Stimulated activated CD8-positive, alpha-beta memory T cell treated with anti-CD3 and anti-CD28 coated beads, Interleukin-2, amount 100 ng/mL, for 1 hour (primary cell): ENCODE measurements at places on chromosomes 1 and 21.

- DNase-seq = no peak
These were observed 21.8 kb downstream of the RXRG start for GRCh38 chr1:165423136-165423535.

DNA sequence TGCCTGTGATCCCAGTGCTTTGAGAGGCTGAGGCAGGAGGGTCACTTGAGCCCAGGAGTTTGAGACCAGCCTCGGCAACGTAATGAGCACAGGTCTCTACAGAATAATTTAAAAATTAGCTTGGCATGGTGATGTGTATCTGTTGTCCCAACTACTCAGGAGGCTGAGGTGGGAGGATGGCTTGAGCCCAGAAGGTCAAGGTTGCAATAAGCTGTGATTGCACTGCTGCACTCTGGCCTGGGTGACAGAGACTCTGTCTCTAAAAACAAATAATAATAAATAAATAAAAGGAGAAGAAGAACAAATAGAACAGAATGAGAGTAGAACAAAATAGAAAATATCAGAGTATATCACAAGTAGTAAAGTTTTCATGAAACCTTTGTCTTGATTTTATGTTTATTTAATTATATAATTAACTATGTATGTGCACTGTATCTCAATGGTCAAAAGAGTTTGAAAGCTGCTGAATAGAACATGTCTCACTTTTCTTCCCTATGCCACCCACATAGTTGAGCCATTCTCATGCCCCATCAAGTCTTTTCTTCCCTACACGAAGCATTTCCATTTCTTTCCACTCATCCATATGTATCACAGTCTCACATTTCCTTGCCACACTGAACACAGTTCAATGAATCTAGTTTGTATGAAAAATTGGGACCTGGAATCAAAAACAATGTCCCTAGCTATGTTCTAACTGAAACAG, 22.9 kb upstream of the APOBEC4 start:
- no peak for DNase-seq

DNA sequence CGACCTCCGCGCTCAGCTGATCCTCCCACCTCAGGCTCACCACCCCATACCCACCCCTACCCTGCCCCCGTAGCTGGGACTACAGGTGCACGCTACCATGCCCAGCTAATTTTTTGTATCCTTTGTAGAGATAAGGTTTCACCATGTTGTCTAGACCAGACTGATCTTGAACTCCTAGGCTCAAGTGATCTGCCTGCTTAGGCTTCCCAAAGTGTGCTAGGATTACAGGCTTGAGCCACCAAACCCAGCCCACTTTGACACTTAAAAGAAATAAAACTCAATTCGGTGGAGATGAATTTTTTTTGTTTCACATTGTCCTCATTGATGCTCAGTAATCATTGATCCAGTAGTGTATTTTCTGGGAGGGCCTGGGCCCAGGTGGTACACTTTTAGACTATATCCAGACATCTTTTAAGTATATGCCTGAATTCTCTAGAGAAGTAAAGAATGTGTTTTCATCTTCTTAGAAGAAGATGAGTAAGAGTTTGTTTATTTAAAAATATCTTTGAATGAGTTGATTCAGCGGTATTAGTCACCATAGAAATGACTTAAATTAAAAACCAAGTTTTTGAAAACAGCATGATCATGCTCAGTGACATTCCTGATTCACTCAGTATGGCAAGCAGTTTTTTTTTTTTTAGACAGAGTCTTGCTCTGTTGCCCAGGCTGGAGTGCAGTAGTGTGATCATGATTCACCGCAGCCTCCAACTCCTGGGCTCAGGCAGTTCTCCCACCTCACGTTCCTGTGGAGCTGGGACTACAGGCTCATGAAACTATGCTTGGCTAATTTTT, 57.8 kb downstream of the EPB41 start:
- no peak for DNase-seq

DNA sequence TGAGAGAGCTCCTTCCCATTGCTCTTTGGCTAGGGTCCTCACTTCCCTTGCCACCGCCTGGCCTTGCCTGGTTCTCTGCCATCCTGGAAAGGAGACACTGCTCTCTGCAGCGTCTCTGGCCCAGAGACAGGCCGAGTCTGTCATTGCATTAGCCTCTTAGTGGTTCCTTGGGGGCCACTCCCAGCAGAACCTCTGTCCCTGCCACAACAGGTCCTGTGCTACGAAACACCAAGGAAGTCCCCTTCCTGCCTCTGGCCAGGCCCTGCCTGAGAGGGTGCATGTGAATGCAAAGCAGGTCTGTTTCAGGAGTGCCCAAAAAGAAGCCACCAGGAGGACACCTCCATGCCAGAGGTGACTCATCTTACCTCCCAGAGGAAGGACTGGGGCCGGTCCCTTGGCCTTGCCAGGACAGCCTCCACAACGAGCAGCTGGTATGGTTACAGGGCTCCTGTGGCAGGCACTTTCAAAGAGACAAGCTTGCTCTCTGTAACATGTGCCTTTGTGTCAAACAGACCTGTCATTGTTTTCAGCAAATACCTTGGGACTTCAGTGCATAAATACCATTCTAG, 59.6 kb downstream of the VPS26C start:
- DNase-seq = no peak

GRCh38 chr1:159853417-159854115, 8.9 kb downstream of the VSIG8 start:
- no peak for DNase-seq

GRCh38 chr1:89865498-89866382, 44.9 kb downstream of the LRRC8D start:
- no peak for DNase-seq

- DNase-seq = no peak
These were observed 281.1 kb downstream of the PTPRU start for GRCh38 chr1:29517251-29518086.

- DNase-seq = no peak
These were observed 42.4 kb upstream of the FMO2 start for GRCh38 chr1:171142416-171143385.

DNA sequence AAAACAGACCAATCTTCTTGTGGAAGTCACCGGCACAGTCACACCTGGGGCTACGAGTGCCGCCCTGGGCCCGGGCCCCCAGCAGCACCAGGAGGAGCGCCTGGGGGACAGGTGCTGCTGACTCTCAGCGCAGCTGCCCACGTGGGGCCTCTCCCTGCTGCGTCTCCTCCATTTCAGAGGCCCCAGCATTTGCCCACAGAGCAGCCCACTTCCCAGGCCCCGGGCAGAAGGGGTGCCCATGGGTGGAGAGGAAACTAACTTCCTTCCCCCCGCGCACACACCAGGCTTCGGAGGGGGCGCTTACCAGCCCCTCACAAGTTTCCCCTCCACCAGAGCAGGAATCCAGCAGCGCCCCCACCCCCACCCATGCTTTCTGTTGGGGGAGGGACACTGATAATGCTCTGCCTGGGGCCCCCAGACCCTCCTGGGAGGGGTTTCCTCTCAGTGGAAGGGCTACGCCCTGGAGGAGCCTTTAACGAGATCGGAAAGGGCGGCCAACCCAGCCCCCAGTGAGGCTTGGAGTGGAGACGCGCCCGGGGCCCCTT, 440 bp downstream of the TNFRSF25 start:
- no peak for DNase-seq

DNA sequence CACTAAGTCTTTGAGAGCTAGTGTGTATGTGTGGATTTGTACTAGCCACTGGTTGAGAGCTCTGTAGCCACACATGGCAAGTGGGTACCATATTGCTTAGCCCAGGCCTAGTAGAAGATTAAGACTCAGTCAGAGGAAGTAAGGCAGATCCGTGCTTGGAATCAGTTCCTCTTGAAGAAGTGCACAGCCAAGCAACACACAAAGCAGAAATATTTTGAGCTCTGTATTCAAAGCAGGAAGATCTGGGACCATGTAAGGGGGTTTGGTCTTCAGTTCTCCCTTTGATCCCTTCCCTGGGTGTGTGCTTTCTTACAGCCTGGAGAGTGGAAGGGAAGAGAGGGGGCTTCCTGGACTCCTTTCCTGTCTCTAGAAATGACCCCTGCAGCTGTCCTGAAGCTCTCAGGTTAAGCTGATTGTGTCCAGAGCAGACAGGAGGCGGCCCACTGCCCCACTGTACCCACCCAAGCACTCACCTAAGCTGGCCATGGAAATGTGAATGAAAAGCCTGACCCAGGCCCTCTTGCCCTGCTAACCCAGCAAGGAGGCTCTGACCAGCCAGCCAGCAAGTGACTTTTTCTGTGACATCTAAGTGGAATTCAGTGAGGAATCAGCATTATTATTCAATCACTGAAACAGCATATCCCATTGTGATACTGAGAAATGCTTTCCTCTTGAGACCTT, 3.6 kb downstream of the ETS2 start:
- DNase-seq = no peak

DNA sequence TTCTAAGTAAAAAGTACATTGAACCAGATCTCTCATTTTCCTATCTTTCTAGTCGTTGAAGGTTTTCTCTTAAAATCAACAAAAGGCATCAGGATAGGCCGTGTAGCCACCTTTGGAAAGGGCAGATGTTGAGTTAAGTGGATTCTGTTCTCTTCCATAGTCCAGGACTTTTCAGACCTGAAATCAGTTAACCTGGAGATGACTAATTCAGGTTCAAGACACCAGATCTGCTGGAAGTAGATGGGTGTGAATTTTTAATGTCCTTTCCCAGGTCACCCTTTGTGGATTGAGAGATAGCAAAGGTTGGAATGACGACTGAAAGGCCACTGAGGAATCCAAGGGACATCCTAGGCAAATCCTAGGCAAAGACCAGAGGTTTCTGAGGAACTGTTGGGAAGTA, 172.8 kb downstream of the DHRS3 start:
- no peak for DNase-seq

- DNase-seq = no peak
These were observed 100.8 kb downstream of the PBX1 start for GRCh38 chr1:164659621-164660411.

DNA sequence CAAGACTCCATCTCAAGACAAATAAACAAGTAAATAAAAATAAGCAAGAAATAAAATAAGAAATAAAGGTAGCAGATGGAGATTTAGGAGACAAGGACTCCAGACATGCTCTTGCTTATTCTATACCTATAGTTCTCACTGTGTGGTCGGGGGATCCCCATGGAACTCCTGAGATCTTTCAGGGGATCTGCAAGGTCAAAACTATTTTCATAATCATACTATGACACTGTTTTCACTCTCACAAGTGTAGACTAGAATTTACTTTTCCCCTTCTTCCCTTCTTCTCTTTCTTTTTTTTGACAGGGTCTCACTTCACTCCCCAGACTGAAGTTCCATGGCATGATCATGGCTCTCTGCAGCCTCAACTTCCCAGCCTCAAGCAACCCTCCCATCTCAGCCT, 29.8 kb upstream of the NLRP3 start:
- no peak for DNase-seq

GRCh38 chr1:70038025-70038424, 167.4 kb downstream of the LRRC40 start:
- no peak for DNase-seq

DNA sequence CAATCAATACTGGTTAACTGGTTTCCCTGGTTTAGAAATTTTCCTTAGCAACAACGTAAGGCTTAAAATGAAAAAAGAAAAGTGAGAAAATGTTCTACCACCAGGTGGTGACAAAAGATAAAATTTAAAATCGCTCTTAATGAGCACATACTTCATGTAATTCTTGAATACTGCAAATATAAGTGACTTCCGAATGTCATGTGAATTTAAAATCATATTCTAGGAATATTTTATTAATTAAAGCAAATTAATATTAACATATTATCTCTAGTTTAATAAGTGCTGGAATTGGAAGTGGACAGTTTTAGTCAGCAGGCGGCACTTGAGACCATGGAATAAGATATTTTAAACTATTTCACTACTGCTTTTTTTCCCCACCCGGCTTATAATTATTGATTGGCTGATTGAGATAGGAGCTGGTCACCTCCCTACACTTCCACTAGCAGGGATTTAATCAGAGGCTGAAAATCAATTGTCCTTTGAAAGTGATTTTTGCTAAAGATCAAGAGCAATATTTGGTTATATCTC, 5.0 kb upstream of the ADAMTS1 start:
- no peak for DNase-seq

- DNase-seq = no peak
These were observed 18.1 kb upstream of the ZBTB8A start for GRCh38 chr1:32521165-32521564.

- no peak for DNase-seq
These were observed 7.9 kb downstream of the ATP5IF1 start for GRCh38 chr1:28243685-28244311.

DNA sequence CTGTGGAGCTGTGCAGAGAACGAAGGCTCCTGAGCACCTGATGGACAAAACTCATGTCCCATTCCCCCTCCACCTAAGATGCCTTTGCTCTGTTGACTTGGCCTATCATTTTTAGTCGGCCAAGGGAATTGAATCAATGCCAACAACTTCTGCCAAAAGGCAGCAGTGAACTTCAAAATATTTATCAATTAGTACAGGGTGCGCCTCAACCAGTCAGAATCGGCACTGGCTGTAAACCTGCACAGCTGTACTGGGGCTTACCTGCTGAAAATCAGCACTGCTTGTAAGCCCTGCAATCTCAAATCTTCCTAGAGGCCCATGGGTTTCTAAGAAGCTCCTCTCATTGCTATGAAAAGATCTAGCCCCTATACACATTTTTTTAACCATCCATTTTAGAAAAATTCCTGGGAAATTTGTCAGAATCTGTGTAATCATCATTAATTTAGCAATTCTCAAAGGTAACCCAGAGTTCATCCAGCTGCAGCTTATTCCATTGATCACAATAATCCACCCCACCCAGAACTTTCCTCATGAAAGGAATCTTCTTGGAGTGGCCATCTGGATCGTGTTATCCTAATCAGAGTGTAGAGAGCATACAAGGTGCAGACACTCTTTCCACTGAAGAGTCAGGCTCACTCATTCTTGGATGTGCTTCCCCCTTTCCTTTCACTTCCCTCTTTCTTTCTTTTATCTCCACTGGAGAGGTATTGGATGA, 40.2 kb downstream of the ADAMTS1 start:
- DNase-seq = no peak

GRCh38 chr1:33009561-33009960, 27.1 kb downstream of the AK2 start:
- DNase-seq = no peak

DNA sequence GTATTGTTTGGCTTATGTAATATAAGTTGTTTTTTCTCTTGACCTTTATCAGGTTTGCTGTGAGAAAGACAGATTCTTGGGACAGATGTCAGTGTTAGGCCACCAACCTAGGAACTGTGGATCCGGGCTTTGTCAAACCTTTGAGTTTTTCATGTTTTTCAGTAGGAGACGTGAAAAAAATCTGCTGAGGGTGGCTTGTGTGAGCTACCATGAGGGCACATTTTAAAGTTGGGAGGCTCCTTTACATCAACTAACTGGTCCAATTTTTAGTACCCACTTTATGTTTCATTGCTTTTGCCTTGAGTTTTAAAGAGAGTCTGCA, 801 bp downstream of the RPS6KC1 start:
- DNase-seq = no peak

- DNase-seq = no peak
These were observed 2.3 kb downstream of the TTLL7 start for GRCh38 chr1:83996621-83997020.

- DNase-seq = no peak
These were observed 196.7 kb downstream of the PBX1 start for GRCh38 chr1:164755690-164756089.

- no peak for DNase-seq
These were observed 37.4 kb upstream of the WASF2 start for GRCh38 chr1:27527223-27527889.
